CD4-positive, alpha-beta memory T cell (primary cell): ENCODE measurements at places on chromosomes 13 and 19.
A peak's percentile ranks its signal among the peaks of the same experiment; 100 is the strongest.

DNA sequence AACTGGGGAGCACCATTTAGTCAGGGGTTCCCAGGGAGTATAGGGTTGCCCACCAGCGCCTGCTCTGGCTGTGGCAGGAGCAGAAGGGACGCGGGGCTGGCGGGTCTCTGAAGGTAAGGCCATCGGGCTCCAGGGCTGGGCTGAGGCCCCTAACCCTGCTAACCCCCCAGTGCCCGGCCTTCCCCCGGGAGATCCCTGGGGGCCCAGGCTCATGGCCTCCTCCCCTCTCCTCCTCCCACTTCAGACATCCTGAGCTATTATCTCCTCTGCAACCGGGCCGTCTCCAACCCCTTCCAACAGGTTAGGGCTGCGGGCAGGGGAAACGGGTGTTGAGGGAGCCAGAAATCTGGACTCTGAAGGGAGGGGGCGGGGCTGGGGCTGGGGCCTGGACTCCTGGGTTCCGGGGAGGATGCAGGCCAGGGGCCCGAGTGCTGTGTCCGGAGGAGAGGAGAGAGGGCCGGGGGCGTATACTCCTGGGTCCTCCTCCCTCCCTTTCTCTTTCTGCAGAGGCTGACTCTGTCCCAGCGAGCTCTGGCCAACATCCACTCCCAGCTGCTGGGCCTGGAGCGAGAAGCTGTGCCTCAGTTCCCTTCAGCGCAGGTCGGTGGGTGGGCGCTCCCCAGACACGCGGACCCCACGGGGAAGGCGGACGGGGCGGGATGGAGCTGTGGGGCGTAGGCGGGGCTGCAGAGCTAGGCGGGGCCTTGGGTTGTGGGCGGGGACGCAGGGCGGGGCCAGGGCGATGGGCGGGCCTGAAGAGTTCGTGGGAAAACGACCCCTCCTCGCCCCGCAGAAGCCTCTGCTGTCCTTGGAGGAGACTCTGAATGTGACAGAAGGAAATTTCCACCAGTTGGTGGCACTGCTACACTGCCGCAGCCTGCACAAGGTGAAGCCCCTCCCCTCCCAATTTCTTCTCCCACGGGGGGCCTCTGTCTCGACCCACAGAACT lies 15.3 kb downstream of the TTYH1 start:
- peaks cover 13% of the 10 kb centered on the region for H3K4me1 ChIP-seq
- H3K4me3 ChIP-seq, result no peak overlapping the region
- DNase-seq, result no peak
- H3K27me3 ChIP-seq, result peaks cover 13% of the 10 kb centered on the region

DNA sequence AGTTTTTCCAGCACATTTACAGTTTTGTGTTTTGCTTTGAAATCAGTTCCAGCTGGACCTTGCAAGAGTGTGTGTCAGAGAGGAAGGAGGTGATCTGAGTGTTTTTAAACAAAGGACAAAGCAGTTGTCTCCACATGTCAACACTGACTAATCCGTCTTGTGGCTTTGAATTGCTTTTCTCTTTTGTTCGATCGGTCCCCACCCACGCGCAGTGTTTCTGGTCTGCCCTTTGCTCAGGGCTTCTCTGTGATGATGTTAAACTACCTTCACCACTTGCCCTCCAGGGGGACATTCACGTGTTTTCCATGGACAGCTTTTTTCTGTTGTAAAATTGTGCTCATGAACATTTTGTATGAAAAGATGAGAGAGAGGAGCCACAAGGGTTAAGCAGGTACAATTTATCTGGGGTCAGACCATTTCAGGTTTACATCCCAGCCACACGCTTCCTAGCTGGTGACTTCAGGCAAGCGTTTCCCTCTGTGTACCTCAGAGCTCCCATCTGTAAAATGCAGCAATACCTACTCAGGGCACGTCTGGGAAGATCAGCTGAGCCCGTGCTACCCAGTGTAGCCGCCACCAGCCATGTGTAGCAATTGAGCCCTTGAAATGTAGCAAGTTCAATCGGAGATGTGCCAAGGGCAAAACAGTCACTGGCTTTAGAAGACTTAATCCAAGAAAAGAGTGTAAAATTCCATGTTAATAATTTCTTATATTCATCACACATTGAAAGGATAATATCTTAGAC lies 13.5 kb upstream of the PLA2G4C start:
- H3K36me3 ChIP-seq, result peaks cover 23% of the 10 kb centered on the region
- no peaks in the 10 kb centered on the region for H3K4me1 ChIP-seq
- no peaks in the 10 kb centered on the region for H3K27me3 ChIP-seq
- no peak for DNase-seq
- no peak overlapping the region for H3K4me3 ChIP-seq

DNA sequence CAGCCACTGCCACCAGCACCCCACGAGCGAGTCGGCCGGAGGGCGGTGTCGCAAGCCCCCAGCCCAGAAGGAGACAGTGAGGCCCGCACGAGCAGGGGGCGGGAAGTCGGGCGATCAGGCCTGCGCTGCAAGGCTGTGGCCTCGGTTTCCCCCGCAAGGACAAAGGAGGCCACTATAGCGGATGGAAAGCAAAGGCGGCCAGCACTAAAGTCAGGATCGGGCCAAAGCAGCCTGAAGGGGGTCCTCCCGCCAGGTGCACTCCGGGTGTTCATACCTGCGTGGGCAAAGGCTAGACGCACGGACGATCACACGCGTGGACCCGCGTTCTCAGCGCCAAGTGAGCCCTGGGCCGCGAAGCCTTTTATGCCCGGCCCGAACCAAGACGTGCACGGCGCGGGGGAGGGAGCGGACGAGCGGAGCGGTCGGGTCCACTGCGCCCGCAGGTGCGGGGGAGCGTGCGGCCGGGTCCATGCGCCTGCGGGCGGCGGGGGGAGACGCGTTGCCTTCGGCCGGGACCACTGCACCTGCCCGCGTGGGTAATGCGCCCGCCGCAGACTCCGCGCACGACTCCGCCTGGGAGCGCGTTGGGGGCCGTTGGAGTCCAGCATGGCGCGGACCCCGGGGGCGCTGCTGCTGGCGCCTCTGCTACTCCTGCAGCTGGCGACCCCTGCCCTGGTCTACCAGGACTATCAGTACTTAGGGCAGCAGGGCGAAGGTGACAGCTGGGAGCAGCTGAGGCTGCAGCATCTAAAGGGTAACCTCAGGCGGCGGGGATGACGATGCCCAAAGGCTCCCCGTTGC lies at the start of the genes PRDX2 and THSD8:
PRDX2 (minus strand) TSS at position 335 of the 801 bp plus-strand sequence. CDS start 539 bp downstream, outside the sequence.
THSD8 (plus strand) TSS at position 604 of the 801 bp plus-strand sequence; CDS start at position 607, 3 bp downstream.
- peak; percentile 72 for DNase-seq
- peak within 1 kb of the TSS; percentile 65 for H3K4me3 ChIP-seq
- H3K4me1 ChIP-seq, result peaks cover 30% of the 10 kb centered on the region

GRCh38 chr13:76708138-76708688 lies 178.0 kb downstream of the KCTD12 start:
- no peak overlapping the region for H3K4me3 ChIP-seq
- H3K27me3 ChIP-seq, result no peaks in the 10 kb centered on the region

DNA sequence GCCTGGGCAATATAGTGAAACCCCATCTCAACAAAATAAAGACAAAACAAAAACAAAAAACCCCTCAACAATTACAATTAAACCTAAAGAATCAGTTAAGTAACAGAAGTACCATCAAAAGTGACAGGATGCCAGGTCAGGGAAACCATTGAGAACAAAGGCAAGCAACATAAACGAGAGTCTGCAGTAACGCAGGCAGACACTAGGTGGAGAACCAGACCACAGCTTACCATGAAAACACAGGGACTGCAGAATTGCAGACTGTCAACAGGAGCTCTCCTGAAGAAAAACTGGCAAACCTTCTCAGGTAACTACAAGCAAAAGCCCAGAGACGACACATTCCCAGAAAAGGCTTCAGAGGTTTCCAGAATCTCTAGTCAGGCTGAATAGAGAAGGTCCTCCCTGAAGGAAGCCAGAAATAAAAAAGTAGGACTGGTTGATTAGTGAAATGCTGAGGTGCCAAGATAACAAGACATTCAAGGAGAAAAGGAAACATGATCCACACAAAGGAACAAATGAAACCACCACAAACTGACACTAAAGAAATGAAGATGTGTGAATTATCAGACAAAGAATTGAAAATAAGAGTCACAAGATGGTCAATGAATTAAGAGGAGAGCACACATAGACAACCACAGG lies 2.2 kb upstream of the ZNF665 start:
- no peaks in the 10 kb centered on the region for H3K36me3 ChIP-seq
- peak; percentile 81 for DNase-seq
- peaks cover 17% of the 10 kb centered on the region for H3K4me1 ChIP-seq
- H3K27ac ChIP-seq, result no peak overlapping the region

GRCh38 chr19:55252760-55253663 lies 5.8 kb downstream of the PPP6R1 start:
- H3K36me3 ChIP-seq, result no peaks in the 10 kb centered on the region
- peak overlapping the region; percentile 84 for H3K4me3 ChIP-seq
- H3K27ac ChIP-seq, result peak overlapping the region; percentile 92
- H3K27me3 ChIP-seq, result no peaks in the 10 kb centered on the region
- no peak for DNase-seq
- H3K4me1 ChIP-seq, result peaks cover 92% of the 10 kb centered on the region

- H3K4me1 ChIP-seq, result peaks cover 19% of the 10 kb centered on the region
- H3K4me3 ChIP-seq, result no peak overlapping the region
- H3K27me3 ChIP-seq, result no peaks in the 10 kb centered on the region
- no peaks in the 10 kb centered on the region for H3K36me3 ChIP-seq
Measured at GRCh38 chr19:58569191-58569942, 3.8 kb downstream of the MZF1 start.

GRCh38 chr13:59000770-59001169 lies 1163.0 kb downstream of the DIAPH3 start:
- no peaks in the 10 kb centered on the region for H3K36me3 ChIP-seq
- no peaks in the 10 kb centered on the region for H3K27me3 ChIP-seq
- H3K27ac ChIP-seq, result no peak overlapping the region
- H3K4me3 ChIP-seq, result no peak overlapping the region

GRCh38 chr13:102556806-102557205 lies 40.0 kb upstream of the TPP2 start:
- H3K27ac ChIP-seq, result no peak overlapping the region
- DNase-seq, result no peak
- H3K4me3 ChIP-seq, result no peak overlapping the region

GRCh38 chr13:57825066-57825465 lies 193.5 kb downstream of the PCDH17 start:
- DNase-seq, result no peak
- no peaks in the 10 kb centered on the region for H3K4me1 ChIP-seq
- H3K4me3 ChIP-seq, result no peak overlapping the region
- no peak overlapping the region for H3K27ac ChIP-seq

- H3K27ac ChIP-seq, result no peak overlapping the region
- DNase-seq, result no peak
- H3K4me1 ChIP-seq, result peaks cover 24% of the 10 kb centered on the region
- H3K27me3 ChIP-seq, result no peaks in the 10 kb centered on the region
Measured at GRCh38 chr19:46722004-46722380, 5.1 kb upstream of the PRKD2 start.

DNA sequence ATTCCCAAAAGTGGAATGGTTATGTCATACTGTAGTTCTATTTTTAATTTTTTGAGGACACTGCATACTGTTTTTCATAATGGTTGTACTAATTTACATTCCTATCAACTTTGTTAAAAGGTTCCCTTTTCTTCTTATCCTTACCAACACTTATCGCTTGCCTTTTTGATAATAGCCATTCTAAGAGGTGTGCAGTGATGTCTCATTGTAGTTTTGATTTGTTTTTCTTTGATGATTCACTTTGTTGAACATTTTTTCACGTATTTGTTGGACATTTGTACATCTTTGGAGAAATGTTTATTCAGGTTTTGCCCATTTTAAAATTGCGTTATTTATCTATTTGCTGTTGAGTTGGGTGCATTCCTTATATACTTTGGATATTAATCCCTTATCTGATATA lies 188.8 kb upstream of the SPRY2 start:
- H3K4me1 ChIP-seq, result no peaks in the 10 kb centered on the region
- H3K4me3 ChIP-seq, result no peak overlapping the region
- H3K27me3 ChIP-seq, result no peaks in the 10 kb centered on the region
- no peaks in the 10 kb centered on the region for H3K36me3 ChIP-seq
- no peak for DNase-seq
- H3K27ac ChIP-seq, result no peak overlapping the region

DNA sequence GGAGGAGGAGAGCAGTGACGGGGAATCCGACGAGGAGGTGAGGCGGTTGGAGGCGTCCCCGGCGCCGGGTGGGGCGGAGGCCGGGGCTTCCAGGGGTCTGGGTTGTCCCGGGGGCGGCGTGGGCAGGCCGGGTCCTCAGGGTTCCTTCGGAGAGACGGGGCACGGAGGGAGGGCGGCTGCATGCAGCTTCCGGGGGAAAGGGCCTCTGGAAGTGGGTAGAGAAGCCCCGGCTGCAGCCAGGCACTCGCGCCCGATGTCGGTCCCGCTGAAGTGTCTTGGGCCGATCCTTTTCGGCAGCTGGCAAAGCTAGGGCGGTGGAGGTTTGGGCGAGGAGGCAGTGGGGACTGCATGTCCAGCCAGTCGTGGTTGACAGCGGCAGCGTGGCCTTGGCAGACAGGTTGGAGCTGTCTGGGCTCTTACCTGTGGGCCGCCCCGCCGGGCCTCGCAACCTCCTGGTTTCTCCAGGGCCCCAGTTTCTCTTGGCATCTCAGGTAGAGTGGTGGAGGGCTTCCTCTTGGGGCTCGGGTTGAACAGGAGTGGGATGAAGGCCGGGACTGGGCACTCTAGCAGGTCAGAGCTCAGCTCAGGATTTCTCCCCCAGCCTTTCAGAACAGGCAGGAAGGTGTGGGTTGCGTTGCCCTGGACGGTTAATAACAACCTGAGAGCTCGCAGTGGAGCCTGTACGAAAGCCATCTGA lies 690 bp downstream of the KMT2B start:
- peak overlapping the region; percentile 78 for H3K4me3 ChIP-seq
- peak; percentile 59 for DNase-seq
- no peaks in the 10 kb centered on the region for H3K27me3 ChIP-seq
- H3K4me1 ChIP-seq, result peaks cover 45% of the 10 kb centered on the region
- H3K36me3 ChIP-seq, result peaks cover 26% of the 10 kb centered on the region

- no peaks in the 10 kb centered on the region for H3K27me3 ChIP-seq
- H3K4me1 ChIP-seq, result peaks cover 16% of the 10 kb centered on the region
- H3K27ac ChIP-seq, result no peak overlapping the region
- no peaks in the 10 kb centered on the region for H3K36me3 ChIP-seq
- DNase-seq, result no peak
Measured at GRCh38 chr19:52533901-52534300, 6.4 kb downstream of the ZNF808 start.

DNA sequence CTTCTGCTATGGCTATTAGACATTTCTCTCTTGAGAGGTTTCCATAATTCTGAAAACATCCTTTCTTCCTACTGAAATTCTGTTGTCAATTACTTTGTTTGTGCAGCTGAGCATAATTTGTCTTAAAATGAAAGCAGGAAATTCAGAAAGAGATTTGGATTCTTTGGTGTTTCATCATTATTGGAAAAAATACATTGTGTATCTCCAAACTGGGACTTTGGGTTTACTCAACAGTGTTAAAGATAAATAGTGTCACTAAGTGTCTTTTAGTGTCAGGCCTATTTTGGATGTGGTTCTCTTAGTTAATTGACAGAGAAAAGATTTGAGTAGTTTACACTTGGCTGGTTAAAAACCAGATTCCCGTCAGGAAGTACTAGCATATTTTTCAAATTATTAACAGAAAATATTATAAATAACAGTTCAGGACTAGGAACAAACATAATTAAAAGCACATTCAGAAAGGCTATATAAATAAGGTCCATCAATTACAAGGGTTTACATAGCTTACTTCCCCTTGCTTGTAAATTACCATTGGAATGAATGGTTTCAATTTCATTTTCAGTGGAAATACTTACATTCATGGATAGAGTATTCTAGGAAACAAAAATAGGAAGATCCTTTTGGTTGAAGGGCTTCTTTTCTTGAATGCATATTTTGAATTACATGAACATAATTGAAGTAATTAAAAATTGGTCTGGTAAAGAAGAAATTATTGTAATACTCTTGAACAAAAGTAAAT lies 483.1 kb downstream of the GPC6 start:
- H3K27me3 ChIP-seq, result no peaks in the 10 kb centered on the region
- H3K27ac ChIP-seq, result no peak overlapping the region

- H3K4me1 ChIP-seq, result no peaks in the 10 kb centered on the region
- H3K36me3 ChIP-seq, result no peaks in the 10 kb centered on the region
- H3K27ac ChIP-seq, result no peak overlapping the region
- H3K4me3 ChIP-seq, result no peak overlapping the region
- H3K27me3 ChIP-seq, result no peaks in the 10 kb centered on the region
- DNase-seq, result no peak
Measured at GRCh38 chr19:30565636-30566035, 193.5 kb downstream of the ZNF536 start.
